Esophagus squamous epithelium (tissue), 5 donors: ENCODE measurements at places on chromosomes 16 and 17. TPM values are rescaled to one million over a fixed set of nuclear protein-coding genes. Genes with fewer than 3 reads are reported as not detected.

Gene TNFRSF13B
- not detected for total RNA-seq

DNA sequence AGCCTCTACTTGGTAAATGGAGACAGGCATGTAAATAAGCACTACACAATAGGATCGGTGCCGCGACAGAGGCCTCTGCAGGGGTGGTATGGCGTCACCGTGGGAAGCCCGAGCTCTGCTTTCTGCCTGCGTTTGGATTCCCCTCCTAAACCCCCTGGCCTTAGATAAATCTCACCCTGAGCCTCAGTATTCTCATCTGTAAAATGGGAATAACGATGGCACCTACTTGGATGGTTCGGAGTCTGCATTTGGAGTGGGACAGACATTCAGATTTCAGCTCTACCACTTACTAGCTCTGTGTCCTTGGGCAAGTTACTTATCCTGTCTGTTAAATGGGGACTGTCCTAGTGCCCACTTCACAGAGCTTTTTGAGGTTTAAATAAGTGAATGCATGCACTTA, 42.8 kb upstream of the TNRC6A start:
- H3K4me1 ChIP-seq = no peaks in the 10 kb centered on the region
- H3K27ac ChIP-seq = peak overlapping the region; percentile 63
- DNase-seq = no peak
- H3K36me3 ChIP-seq = no peaks in the 10 kb centered on the region

DNA sequence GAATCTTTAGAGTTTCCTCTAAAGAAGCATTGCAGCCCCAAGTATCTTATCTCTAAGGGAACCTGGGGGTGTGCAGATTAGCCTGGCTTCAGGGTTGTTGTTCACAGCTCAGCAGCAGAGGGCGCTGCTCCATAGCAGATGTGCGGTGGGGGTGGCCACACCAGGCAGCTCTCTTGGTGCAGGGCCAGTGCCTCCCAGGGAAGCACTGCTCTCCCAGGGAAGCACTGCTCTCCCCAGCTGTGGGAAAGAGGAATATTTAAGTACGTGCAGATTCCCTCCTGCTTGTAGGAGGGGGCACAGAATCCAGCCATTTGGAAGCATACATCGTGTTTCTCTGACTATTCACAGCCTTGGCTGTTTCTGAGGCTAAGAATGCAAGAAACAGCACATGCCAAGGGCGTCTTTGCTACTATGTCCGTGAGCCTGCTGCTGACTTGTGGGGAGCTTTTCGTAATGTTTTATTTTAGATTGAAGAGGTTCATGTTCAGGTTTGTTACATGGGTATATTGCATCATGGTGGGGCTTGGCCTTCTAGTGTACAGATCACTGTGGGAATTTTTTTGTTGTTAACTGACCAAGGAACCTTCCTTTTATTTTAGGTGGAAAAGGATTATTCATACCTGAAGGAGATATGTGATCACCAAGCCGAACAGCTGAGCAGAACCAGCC, 217.8 kb downstream of the SPECC1 start:
- peaks cover 10% of the 10 kb centered on the region for H3K4me1 ChIP-seq
- DNase-seq = no peak
- no peaks in the 10 kb centered on the region for H3K36me3 ChIP-seq
- H3K27ac ChIP-seq = no peak overlapping the region
- H3K27me3 ChIP-seq = no peaks in the 10 kb centered on the region

DNA sequence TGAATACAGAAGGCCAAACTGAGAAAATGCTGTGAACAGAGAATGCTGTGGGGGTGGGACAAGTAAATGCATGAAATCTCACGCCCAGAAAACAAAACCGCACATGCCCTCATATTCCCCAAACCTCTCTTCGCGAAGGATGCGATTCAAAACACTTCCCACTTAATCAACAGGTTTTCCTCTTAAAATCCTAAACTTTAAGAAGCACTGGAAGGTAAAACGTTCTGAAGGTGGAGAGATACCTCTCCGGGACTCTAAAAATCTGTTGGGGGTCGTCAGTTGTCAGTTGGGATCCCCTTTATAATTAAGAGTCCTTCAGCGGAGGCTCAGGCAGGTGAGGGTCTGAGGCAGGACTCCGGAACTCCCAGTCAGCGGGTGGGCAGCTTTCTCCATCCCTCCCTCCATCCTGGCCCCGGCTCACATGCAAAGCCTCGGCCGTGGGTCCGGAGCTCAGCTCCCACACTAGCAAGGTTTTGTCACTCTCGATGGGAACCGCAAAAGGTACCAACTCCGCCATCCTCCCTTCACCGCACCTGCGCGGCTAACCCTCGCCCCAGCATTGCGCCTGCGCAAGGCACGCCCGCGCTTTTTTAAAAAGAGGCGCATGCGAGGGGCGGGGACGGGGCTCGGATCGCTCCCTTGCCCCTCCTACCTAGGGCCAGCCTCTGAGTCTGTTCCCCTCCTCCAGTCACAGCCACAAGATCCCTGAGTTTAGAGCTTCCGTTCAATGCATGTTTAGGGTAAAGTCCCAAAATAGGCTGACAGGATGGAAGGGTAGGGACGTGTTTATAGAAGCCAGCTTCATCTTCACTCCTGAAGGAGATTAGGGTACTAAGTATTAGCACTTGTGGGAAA, at the start of gene RDM1:
Gene RDM1 (minus strand): TSS at position 563 of the 855 bp plus-strand sequence. CDS start 46 bp downstream, at position 517.
- H3K27me3 ChIP-seq = no peaks in the 10 kb centered on the region
- no peak for DNase-seq
- peaks cover 8% of the 10 kb centered on the region for H3K4me1 ChIP-seq
- H3K4me3 ChIP-seq = peak within 1 kb of the TSS; percentile 40

Gene PRCD
- total RNA-seq = not detected

DNA sequence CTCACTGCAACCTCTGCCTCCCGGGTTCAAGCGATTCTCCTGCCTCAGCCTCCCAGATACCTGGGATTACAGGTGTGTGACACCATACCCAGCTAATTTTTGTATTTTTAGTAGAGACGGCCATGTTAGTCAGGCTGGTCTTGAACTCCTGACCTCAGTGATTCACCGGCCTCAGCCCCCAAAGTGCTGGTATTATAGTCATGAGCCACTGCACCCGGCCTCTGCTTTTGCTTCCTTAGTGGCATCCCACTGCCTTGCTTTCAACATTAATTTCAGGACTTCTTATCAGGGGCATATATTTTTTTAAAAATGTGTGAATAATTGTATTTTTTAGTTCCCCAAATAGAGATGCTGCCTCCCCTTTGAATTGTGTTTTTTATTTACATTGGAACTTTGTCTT, 98.8 kb downstream of the SYCE1L start:
- H3K4me1 ChIP-seq = no peaks in the 10 kb centered on the region
- no peaks in the 10 kb centered on the region for H3K36me3 ChIP-seq
- peaks cover 3% of the 10 kb centered on the region for H3K27me3 ChIP-seq
- no peak for DNase-seq

Gene CACNG3
- not detected for total RNA-seq

Gene C17orf78
- total RNA-seq = not detected

Gene DBNDD1
- total RNA-seq = 5.8 TPM

- H3K36me3 ChIP-seq = no peaks in the 10 kb centered on the region
- H3K4me1 ChIP-seq = peaks cover 11% of the 10 kb centered on the region
- H3K27me3 ChIP-seq = peaks cover 6% of the 10 kb centered on the region
- no peak overlapping the region for H3K27ac ChIP-seq
- H3K4me3 ChIP-seq = no peak overlapping the region
Observed at GRCh38 chr16:86387468-86388440, 122.6 kb upstream of the FOXF1 start.

GRCh38 chr16:88782454-88783390, 2.3 kb downstream of the PIEZO1 start:
- peak overlapping the region; percentile 66 for H3K4me3 ChIP-seq
- no peak for DNase-seq
- no peaks in the 10 kb centered on the region for H3K36me3 ChIP-seq

DNA sequence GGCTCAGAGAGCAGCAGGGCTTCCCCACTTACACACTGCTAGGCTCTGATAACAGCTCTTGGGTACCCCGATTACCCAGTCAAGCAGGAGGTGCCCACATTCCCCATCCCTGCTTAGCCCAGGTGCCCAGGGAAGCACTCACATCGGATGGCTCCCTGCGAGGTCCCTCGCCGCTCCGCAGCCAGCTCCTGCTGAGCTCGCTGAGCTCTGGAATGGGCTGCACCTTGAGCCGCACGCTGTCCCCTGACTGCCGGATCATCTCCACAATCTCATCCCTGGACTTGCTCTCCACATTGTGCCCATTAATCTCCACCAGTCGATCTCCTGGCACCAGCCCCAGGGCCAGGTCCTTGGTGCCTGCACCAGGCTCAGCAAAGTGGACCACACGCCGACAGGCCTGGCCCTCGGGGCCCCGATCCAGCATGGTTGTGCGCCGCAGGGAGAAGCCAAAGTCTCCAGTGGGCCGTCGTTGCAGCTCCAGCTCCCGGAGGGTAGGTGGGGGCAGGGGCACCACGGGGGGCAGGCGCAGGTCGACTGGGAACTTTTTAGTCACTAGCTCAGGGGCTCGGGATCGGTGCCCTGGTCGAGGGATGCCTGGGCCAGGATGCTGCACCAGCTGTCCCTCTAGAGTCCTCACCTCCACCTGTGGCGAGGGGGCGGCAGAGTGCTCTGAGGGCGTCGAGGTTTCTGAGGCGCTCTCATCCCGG, 14.2 kb downstream of the MYO18A start:
- no peak overlapping the region for H3K27ac ChIP-seq
- no peaks in the 10 kb centered on the region for H3K27me3 ChIP-seq
- H3K36me3 ChIP-seq = peaks cover 12% of the 10 kb centered on the region

Gene OR3A3
- total RNA-seq = not detected

Gene KRTAP1-1
- total RNA-seq = not detected

DNA sequence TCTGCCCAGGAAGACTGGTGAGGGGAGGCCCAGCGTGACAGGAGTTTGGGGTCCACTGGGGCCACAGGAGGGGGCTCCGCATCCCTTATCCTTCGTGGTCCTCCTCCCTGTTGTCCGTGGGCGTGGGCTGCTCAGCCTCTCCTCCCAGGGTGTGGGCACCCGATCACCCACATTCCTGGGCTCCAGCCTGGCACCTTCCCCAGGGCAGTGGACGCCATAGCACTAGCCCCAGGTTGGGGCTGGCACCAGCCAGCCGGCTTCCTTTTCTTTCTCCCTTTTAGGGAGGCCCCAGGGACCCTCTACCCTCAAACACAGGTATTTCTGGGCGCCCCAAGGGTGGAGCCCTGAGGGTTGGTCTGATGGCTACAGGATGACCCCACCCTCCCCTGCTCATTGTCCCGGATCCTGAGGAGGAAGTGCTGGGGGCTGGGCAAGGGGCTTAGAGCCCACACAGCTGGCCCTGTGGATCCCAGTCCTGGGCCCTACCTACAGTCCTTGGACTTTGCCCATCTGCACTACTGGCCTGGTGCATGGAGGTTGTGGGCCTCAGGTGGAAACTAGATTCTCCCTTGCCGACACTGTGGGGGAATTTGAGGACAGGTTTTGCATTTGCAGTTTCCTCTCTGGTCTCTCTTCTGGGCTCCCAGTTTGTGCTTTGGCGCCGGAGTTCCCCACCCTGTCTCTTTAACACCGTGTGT, 1.1 kb downstream of the KIF1C start:
- peaks cover 25% of the 10 kb centered on the region for H3K4me1 ChIP-seq
- H3K36me3 ChIP-seq = peaks cover 38% of the 10 kb centered on the region
- H3K27me3 ChIP-seq = no peaks in the 10 kb centered on the region
- no peak for DNase-seq

Gene C17orf50
- not detected for total RNA-seq

DNA sequence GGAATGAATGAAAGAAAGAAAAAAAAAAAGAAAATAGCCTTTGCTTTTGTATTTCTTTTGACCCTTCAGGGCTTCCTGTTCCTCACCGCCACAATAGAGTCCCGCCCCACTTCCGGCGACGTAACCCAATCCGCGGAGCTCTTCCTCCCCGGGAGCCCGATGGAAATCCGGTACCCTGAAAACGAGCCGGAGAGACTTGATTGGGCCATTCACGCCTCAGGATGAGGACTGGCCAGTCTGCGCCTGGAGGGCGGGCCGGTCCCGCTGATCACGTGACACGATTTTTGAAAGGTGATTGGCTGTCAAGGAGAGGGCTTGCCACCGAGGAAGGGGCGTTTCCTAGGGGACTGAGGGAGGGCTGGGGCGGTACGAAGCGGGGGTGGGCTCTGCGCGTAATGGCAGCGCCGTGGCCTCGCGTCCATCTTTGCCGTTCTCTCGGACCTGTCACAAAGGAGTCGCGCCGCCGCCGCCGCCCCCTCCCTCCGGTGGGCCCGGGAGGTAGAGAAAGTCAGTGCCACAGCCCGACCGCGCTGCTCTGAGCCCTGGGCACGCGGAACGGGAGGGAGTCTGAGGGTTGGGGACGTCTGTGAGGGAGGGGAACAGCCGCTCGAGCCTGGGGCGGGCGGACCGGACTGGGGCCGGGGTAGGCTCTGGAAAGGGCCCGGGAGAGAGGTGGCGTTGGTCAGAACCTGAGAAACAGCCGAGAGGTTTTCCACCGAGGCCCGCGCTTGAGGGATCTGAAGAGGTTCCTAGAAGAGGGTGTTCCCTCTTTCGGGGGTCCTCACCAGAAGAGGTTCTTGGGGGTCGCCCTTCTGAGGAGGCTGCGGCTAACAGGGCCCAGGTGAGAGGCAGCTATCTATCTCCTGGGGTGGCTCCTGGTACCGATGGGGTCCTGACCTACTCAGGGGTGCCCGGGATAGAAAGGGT, at the start of the genes PSME3IP1 and RSPRY1:
Gene PSME3IP1 (minus strand): TSS at position 95 of the 927 bp plus-strand sequence. CDS start 12,185 bp downstream, outside the sequence.
Gene RSPRY1 (plus strand): TSS at position 385 of the 927 bp plus-strand sequence. CDS start 18,330 bp downstream, outside the sequence.
- no peaks in the 10 kb centered on the region for H3K27me3 ChIP-seq
- H3K4me1 ChIP-seq = peaks cover 33% of the 10 kb centered on the region
- H3K27ac ChIP-seq = peak within 1 kb of the TSS; percentile 98
- peak; percentile 91 for DNase-seq
- H3K4me3 ChIP-seq = peak within 1 kb of the TSS; percentile 79

DNA sequence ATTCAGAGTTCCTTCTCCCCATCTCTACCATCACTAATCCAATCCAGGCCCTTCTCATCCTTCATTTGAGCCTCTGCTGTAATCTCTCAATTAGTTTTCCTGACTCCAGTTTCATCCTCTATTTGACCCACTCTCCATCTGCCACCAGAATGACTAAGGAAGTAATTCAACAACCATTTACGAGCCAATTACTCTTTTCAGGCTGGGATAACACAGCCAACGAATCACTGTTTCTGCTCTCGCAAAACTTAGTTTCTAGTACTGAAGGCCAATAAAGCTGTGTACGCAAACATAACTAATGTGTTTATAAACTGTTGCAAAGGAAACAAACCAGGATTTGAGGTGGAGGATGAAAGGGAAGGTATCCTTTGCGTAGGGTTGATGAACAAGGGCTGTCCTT, 53.7 kb downstream of the MAP2K6 start:
- H3K27ac ChIP-seq = no peak overlapping the region
- H3K4me3 ChIP-seq = no peak overlapping the region
- H3K4me1 ChIP-seq = no peaks in the 10 kb centered on the region
- no peaks in the 10 kb centered on the region for H3K27me3 ChIP-seq
- no peaks in the 10 kb centered on the region for H3K36me3 ChIP-seq
- no peak for DNase-seq

DNA sequence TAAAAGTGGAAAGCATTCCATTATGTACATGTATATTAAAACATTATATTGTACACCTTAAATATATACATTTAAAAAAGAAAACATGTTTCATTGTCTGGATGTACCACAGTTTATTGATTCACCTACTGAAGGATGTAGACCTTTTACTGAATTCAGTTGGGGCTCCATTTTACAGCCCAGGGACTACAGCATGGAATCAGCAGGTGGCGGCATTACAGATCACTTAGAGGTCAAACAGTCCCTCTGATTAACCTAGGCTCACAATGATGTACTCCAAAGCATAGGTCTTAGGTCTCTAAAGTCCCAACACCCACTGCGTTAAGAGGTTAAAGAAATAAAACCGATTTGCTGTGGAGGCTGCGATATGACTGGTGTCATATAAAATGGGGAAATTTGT, 490.9 kb downstream of the SHISA9 start:
- peaks cover 12% of the 10 kb centered on the region for H3K4me1 ChIP-seq

GRCh38 chr17:55421179-55421934, at the start of gene MMD:
MMD (minus strand) TSS chr17:55421835; CDS start chr17:55421695, 140 bp downstream.
- no peaks in the 10 kb centered on the region for H3K27me3 ChIP-seq
- no peaks in the 10 kb centered on the region for H3K4me1 ChIP-seq
- peak within 1 kb of the TSS; percentile 82 for H3K27ac ChIP-seq
- no peaks in the 10 kb centered on the region for H3K36me3 ChIP-seq

GRCh38 chr16:64711026-64711425, 410.8 kb downstream of the CDH11 start:
- no peaks in the 10 kb centered on the region for H3K27me3 ChIP-seq
- no peaks in the 10 kb centered on the region for H3K4me1 ChIP-seq
- H3K27ac ChIP-seq = no peak overlapping the region
- H3K4me3 ChIP-seq = no peak overlapping the region
